ENCODE measurements at places on chromosomes 3 and 15.

GRCh38 chr15:40050788-40051470 lies 11.9 kb upstream of the SRP14 start:
- no peak for DNase-seq
- no peak overlapping the region for H3K27ac ChIP-seq
- no peak overlapping the region for H3K4me3 ChIP-seq
- peaks cover 76% of the 10 kb centered on the region for H3K4me1 ChIP-seq

DNA sequence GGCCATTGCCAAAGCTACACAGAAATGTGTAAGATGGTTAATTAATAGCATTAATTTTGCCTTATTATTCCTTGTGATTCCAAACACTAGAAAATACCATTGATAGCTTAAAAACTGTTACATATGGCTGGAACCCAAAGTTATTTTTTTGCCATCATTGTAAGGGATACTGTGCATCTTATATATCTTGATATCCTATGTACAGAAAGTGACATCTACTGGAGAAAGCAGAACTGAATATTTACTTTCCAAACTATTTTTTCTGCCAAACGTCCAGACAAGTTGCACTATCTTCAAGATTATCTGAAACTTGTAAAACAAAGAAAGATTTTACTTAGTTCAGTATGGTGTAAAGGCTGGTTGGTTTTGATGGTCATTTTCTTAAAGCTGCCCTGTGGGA lies 33.3 kb upstream of the MEIS2 start:
- DNase-seq: no peak
- no peak overlapping the region for H3K27ac ChIP-seq
- H3K4me3 ChIP-seq: no peak overlapping the region
- H3K27me3 ChIP-seq: peaks cover 3% of the 10 kb centered on the region
- no peaks in the 10 kb centered on the region for H3K36me3 ChIP-seq

DNA sequence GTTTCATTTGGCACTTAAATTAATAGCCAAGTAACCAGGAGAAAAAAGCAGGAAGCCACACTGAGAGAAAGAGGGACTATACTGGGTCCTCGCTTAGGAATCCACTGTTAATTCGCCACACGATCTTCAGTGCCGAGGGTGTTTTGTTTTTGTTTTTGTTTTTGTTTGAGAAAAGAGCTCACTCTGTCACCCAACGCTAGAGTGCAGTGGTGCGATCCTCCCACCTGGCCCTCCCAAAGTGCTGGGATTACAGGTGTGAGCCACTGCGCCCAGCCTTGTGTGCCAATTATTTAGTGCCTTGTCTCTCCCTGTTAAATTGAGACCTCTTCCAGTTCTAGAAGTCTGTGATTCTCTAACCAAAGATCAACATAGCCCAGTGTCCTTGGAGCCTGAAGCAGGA lies 53.8 kb upstream of the TPM1 start:
- H3K4me3 ChIP-seq: no peak overlapping the region
- no peak overlapping the region for H3K27ac ChIP-seq
- no peaks in the 10 kb centered on the region for H3K36me3 ChIP-seq
- peaks cover 13% of the 10 kb centered on the region for H3K27me3 ChIP-seq
- no peaks in the 10 kb centered on the region for H3K4me1 ChIP-seq

- DNase-seq: no peak
- no peaks in the 10 kb centered on the region for H3K27me3 ChIP-seq
Observed at GRCh38 chr3:189573004-189573403, 58.2 kb upstream of the TP63 start.

DNA sequence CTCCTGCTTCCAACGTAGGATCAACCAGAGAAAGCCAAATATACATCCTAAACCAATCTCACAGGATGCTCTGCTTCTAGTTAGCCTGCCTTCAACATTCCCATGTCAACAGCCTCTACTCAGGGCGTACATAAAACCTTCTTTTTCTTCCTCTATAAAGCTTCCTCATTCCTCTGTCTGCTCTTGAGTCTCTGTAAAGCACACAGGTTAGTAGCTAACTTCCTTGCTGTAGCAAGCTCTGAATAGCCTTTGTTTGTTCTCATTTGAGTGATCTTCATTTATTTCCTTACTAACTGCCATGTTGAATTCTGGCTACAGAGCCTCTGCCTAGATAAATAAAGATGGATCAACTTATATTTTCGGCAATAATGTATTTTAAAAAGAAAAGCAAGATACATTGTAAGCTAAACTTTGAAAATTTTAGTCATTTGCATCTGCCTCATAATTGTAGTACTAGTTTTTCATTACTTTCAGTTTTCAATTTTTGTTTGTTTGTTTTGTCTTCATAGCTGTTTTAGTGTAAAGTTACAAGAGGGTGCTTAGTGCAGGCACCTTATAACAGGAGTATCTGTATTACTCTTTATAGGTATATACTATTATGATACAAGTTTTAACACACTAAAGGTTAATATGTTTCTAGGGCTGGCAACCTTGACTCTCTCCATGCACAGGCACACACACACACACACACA lies 498.2 kb downstream of the PYDC2 start:
- no peak overlapping the region for H3K4me3 ChIP-seq
- H3K4me1 ChIP-seq: no peaks in the 10 kb centered on the region
- H3K36me3 ChIP-seq: no peaks in the 10 kb centered on the region
- no peak overlapping the region for H3K27ac ChIP-seq
